ENCODE measurements at places on chromosomes 12 and 14.

GRCh38 chr14:100370003-100370402, 46.9 kb downstream of the SLC25A47 start:
- DNase-seq, result no peak

DNA sequence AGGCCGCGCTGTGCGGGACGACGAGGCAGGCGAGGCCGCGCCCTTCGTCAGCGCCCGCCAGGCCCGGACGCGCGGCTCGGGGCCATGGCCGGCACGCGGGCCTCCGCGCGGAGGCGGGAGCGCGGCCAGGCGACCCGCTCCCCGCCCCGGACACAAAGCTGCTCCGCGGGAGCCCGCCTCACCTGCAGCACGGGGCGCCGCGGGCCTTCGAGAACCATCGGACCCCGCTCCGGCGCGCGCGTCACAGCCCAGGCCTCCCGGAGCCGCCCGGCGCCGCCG, 342 bp downstream of the DICER1 start:
- DNase-seq, result no peak

- DNase-seq, result no peak
Measured at GRCh38 chr14:89140326-89140725, 276.7 kb downstream of the FOXN3 start.

GRCh38 chr12:43208221-43208620, 343.8 kb downstream of the ADAMTS20 start:
- DNase-seq, result no peak

DNA sequence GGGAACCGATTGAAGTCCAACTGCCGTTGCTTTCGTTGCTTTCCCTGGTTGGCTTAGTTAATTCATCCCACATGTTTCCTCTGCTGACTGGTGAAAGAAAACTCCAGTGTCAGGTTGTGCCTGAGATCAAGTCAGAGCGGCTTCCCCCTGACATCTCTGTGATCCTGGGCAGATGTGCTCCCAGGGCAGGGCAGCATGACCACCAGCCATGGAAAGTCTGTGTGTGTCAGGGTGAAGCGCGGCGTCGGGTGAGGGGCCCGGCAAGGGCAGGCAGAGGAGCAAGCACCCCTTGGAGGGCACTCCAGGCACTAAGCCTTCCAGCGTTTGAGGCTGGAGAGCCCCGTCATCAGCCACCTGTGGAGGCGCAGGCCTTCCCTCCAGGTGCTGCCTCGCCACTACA, 54.5 kb upstream of the IGF1 start:
- peak; percentile 19 for DNase-seq

- DNase-seq, result no peak
Measured at GRCh38 chr12:84172823-84173424, 739.7 kb downstream of the SLC6A15 start.

DNA sequence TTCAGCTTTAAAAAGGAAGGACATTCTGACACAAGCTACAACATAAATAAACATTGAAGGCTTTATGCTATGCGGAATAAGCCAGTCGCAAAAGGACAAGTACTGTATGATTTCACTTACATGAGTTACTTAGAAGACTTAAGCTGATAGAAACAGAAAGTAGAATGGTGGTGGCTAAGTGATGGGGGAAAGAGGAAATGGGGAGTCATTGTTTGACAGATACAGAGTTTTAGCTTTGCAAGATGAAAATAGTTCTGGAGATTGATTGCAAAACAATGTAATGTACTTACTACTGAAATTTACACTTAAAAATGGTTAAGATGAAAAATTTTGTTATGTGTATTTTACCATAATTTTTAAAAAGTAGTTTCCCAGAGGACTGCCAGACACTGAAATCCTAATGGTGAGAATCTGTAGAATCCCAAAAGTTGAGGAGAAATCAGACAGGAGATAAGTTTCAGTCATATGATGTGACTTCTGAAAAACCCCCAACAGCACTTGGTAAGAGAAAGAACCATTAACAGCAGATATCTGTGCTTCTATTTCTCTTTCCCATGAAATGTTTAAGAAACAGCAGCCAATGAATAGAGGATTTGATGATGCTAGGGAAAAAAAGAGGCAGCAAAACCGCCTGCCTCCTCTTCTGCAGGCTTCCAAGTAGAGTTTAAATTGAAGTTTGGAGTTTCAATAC, 16.6 kb upstream of the CLEC2A start:
- DNase-seq, result no peak

DNA sequence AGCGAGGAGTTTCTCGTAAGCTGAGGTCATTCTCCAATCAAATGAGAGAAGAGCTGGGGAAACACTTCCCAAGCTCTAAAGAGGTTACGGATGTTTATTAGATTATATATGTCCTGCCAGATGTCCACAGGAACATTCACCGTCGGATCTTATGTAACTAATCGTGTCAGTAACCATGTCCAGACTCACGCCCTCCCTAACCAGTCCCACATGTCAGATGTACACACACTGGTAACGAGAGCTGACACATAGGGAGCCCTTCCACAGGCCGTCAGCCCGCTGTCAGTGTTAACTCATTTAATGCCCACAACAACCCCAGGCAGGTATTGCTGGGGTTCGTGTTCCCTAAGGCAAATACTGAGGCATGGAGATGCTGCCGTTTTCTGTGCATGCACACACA, 223.7 kb upstream of the RTL1 start:
- peak; percentile 3 for DNase-seq

- no peak for DNase-seq
Measured at GRCh38 chr12:21710958-21711775, 53.5 kb upstream of the LDHB start.

GRCh38 chr14:105519946-105520698, 6.3 kb upstream of the TMEM121 start:
- no peak for DNase-seq

- DNase-seq, result no peak
Measured at GRCh38 chr12:617304-617915, 45.8 kb downstream of the NINJ2 start.

DNA sequence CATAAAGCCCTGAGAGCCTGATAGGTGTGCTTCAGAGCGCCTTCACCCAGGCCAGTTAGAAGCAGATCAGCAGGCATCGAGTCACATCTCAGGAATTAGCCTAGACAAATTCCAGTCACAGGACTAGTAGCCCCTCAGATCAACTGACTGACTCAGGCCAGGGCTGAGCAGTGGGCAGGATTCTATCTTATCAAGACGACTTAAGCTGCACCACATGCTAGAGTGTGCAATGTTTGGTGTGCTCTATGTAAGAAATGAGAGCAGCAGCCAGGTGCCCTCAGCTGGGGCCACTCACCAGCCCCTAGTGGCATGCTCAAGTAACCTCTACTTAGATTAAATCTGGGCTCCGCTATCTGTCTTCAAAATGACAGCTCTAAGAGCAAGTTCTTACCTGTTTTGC, 19.7 kb upstream of the NGB start:
- DNase-seq, result peak; percentile 63

DNA sequence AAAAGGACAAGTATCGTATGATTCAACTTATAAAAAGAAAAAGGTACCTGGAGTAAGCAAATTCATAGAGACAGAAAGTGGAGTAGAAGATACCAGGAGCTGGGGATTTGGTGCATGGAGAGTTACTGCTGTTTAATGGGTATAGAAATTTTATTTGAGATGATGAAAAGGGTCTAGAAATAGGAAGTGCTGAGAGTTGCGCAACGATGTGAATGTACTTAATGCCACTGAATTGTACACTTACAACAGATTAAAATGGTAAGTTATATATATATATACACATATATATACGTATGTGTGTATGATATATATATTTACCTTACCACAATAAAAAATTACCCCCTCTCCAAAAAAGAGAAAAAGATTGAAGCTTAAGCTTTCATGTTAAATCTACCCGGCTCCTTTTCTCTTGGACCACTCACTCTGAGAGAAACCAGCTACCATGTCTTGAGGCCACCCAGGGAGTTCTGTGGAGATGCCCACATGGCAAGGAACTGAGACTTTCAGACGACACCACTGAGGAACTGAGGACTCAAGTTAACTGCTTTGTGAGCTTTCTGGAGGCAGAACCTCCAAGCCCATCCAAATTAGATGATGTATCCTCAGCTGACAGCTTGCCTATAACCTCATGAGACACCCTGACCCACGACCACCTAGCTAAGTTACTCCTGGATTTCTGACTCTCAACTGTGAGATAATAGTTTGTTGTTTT, 130.0 kb upstream of the BTG1 start:
- no peak for DNase-seq

GRCh38 chr14:101380940-101381339, 180.4 kb upstream of the DIO3 start:
- no peak for DNase-seq

DNA sequence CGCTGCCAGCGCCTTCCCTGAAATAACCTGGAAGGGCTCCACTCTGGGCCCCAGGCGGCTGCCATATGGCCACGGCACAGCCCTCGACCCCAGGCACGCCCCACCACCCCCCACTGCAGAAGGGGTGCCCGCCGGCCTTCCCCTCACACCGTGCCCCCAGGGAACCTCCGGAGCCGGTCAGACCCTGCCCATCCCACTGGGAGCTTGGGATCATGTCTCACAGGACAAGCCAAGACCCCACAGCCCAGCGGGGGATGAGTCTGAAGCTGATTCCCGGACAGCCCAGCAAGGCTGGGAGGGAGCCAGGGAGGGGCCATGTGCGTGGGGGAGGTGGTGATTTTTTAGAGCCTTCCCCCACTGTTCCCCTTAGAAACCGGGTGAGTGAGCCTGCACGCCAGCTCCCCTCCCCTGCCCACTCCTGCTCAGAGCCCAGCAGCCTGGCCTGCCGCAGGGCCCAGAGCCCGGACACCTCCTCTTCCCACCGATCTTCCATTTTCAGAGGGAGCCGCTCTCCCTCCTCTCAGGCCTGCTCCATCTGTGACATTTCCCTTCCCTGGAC, 1.4 kb downstream of the RIMBP2 start:
- peak; percentile 62 for DNase-seq
